ENCODE measurements at places on chromosomes 3 and 15.

DNA sequence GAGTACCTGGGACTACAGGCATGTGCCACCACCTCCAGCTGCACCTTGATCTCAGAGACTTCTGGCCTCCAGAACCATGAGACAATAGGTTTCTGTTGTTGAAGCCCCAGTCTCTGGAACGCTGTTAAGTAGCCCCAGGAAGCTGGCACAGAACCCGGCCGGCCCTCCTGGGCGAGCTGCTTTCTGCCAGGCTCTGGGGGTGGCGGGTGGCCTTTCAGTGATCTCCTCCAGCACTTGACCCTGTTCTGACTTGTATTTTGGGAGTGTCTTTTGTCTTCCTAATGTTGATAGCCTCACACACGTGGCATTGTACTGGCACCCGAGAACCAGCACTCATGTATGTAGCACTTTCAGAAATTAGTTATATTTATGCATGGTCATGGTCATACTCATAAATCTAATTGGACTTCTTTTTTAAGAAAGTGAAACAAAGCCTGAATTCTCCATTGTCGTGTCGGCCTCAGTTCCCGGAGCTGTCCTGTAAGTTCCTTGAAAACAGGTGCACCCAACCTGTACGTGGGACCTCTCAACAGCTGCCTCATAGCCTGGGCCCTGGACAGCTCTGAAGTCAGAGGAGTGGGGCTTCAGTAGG lies 74.0 kb downstream of the TFRC start:
- DNase-seq, result no peak

- DNase-seq, result no peak
These were observed 63.9 kb upstream of the RGMA start for GRCh38 chr15:93152951-93153350.

DNA sequence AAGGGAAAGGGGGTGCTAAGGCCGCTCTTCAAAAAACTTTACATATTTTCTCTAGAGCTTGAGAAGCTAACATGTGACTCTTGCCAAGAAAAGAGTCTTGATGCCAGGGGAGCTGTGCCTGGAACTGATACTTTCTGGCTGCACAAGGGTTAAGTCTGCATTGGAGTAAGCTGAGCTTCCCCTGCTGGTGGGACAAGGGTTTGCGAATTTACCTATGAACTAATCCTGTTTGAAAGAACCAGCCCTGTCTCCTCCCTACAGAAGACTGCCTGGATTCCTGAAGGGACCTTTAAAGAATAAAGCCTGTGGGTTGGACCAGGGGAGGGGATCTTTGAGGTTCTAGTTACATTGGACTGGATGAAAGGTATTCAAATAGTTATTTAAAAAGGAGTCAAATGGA lies 58.3 kb upstream of the EPHA3 start:
- no peak for DNase-seq

GRCh38 chr3:194294199-194294894 lies 56.8 kb downstream of the CPN2 start:
- DNase-seq, result no peak

- DNase-seq, result no peak
These were observed 4.6 kb upstream of the PTPN9 start for GRCh38 chr15:75583701-75584100.

DNA sequence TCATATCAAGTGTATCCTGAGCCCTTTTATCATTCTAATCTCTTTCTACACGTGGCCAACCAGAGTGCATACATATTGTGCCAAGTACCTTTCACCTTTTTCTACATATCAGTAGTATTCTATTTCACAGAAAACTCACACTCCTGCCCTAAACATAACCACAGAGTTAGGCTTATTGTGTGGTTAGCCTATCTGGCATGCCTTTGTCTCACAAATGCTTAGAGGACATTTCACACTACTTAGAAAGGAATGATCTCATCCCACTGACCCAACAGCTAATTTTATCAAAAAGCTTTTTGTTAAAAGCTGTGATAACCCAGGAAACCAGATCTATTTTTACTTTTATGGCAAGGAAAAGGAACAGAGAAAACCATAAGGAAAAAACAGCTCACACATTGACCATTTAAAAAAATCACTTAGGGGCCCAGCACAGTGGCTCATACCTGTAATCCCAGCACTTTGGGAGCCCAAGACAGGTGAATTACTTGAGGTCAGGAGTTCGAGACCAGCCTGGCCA lies 17.8 kb upstream of the MAP4 start:
- DNase-seq, result no peak

- no peak for DNase-seq
These were observed 428.0 kb downstream of the RBMS3 start for GRCh38 chr3:29708884-29709283.

GRCh38 chr3:143972505-143973258 lies 1.1 kb downstream of the DIPK2A start:
- no peak for DNase-seq

GRCh38 chr3:23459889-23460546 lies 256.9 kb downstream of the UBE2E2 start:
- DNase-seq, result no peak

- no peak for DNase-seq
These were observed 2.9 kb downstream of the SMARCC1 start for GRCh38 chr3:47778746-47779145.

DNA sequence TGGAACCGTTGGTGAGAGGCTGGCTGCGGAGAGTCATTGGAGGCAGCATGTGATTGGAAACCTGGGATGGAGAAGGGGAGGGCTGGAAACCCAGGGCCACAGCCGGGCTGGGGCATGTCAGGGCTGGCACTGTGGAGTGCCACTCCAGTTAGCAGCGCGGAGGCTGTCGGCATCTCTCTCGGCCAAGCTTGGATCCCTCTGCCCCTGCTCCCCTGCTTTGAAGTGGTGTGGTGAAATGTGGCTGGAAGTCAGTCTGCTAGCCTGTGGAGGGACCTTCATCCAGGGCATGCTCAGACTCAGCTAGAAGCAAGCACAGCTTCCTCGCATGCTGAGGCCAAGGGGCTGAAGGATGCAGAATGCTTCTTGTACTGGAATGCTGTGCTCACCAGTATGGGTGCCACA lies 13.5 kb downstream of the SLCO3A1 start:
- no peak for DNase-seq

DNA sequence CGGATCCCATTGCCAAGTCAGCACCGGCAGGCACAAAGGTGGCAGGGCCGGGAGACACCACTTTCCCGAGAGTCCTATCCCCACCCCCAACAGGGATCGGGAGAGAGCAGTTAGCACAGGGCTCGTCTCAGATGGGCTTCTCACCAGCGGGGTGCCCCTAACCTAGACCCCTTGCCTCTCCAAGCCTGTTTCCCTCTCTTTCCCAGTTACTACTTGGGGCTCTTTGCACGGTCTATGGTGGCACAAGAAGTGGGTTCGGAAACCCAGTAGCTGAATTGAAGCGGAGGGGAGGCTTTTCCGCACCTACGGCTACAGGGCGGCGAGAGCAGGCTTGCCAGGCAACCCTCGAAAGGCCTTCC lies 383 bp upstream of the EFCC1 start:
- no peak for DNase-seq

GRCh38 chr15:38885001-38885400 lies 320.4 kb upstream of the RASGRP1 start:
- no peak for DNase-seq

DNA sequence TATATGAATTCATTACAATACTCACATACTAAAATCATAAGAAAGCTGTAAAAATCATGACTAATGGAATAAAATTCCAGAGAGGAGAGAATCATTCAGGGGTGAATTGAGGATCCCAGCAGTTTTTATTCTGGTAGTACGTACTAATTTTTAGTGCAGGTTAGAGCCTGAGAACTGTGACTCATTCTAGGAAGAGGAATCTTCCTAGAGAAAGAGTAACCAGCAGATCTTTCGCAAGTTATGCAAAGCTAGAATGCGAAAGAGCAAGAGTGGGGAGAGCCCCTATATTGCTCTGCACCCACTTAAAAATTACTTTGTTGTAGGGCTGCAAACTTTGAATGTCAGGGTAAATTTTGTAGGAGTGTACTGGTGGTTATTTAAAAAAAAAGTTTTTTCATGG lies 303.6 kb upstream of the ARPP21 start:
- DNase-seq, result no peak

DNA sequence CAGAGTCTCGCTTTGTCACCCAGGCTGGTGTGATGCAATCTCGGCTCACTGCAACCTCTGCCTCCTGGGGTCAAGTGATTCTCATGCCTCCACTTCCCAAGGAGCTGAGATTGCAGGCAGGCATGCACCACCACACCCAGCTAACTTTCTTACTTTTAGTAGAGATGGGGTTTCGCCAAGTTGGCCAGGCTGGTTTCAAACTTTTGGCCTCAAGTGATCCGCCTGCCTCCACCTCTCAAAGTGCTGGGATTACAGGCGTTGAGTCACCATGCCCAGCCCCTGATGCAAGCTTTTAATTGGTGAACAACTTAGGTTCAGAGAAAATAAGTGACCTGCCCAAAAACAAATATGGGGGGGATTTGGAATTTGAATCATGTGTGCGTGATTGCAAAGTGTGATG lies 246.2 kb downstream of the LRTM1 start:
- no peak for DNase-seq

DNA sequence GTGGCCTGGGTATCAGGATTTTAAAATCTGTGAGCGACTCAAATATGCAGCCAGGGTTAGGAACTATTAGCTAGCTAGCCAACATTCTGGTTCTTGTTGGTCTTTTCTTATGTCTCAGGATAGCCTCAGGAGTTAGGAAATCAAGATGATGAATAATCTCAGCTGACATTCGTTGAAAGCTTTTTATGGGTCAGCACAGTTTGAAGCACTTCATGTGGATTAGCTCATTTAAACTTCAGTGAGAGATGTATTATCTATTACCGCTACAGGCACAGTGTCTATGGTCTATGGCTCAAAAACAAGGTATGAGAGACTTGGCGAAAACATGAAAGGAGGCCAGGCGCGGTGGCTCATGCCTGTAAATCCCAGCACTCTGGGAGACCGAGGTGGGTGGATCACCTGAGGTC lies 187.5 kb upstream of the THRB start:
- no peak for DNase-seq
